Uterus (tissue), 4 donors: ENCODE measurements at places on chromosomes 16 and 17.
A peak's percentile ranks its signal among the peaks of the same experiment; 100 is the strongest.

DNA sequence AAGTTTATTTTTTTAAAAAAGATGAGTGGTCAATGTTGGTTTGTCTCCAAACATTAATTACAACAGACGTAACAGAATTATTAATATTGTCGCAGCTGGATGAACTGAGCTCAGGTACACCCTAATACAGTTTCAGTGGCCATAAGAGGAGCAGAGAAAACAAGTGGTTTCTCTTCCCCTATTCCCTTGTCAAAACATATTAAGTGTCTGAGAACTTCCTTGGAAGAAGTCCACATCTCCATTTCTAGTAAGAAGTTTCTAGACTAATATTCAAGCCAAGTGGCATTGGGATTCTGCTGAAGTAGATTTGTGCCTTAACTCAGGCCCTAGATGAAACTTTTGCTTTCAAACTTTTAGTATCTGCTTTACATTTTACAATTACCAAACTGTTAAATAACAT is 47.7 kb downstream of the GNA13 start:
- no peak for DNase-seq

DNA sequence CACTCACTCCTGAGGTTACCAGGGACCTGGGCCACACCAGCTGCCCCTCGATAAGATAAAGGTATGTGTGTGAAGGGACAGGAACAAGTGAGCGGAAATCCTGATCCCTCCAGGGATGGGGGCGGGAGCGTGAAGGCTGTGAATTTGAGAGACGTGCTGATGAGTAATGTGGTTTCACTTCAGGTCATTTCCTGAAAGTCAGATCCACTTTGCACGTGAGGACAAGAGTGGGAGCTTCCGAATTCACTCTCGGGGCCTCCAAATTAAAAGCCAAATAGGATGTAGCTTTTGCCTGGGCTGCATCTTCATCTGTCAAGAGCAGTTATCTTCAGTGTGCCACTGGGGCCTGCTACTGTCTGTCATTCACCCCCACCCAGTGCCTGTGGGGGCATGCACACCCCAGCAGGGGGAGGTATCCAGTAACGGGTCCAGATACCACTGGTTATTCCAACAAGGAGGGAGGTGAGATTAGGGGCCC is 87.4 kb upstream of the LHX1 start:
- DNase-seq: no peak

DNA sequence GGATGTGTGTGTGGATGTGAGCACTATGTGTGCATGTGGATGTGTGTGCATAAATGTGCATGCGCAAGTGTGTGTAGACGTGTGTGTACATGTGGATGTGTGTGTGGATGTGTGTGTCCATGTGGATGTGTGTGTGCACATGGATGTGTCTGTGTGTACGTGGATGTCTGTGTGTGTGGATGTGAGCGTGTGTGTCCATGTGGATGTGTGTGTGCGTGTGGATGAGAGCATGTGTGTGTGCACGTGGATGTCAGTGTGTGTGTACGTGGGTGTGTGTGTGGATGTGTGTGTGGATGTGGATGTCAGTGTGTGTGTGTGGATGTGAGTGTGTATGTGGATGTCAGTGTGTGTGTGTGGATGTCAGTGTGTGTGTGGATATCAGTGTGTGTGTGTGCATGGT is 63.6 kb upstream of the DOC2B start:
- no peak for DNase-seq

DNA sequence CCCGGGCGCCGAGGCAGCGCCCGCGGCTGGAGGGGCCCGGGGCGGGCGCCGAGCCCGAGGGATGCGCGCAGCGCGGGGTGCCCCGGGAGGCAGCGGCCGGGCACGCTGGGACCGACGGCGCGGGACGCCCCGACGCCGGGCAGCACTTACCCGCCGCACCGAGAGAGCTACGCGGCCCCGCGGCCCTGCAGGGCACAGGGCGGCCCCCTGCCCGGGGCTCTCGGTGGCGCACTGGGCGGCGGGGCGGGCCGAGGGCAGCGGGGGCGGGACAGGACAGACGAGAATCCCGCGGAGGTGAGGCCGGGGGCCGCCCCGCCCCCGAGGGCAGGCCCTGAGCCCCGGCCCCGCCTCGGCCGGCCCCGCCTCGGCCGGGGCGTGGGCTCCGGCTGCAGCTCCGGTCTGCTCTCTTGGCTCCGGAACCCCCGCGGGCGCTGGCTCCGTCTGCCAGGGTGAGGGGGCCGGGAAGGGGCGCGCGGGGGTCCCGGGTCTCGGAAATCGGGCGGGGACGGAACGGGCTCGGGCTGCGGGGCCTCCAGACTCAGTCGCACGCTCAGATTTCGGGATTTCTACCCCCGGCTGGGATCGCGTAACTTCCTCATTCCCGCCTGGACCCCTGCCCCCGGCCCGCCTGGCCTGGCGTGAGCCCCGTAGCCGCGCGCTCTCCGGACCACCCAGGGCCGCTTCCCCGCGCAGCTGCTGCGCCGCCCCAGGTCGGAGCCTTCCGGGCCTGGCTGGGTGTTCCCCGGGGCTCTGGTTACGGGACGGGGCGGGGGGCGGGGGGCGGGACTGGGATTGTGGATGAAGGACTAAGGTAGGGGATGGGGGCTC is at the start of gene PLD2:
Gene PLD2 (plus strand): TSS at position 376 of the 828 bp plus-strand sequence. CDS start 621 bp downstream, outside the sequence.
- DNase-seq: peak; percentile 80

DNA sequence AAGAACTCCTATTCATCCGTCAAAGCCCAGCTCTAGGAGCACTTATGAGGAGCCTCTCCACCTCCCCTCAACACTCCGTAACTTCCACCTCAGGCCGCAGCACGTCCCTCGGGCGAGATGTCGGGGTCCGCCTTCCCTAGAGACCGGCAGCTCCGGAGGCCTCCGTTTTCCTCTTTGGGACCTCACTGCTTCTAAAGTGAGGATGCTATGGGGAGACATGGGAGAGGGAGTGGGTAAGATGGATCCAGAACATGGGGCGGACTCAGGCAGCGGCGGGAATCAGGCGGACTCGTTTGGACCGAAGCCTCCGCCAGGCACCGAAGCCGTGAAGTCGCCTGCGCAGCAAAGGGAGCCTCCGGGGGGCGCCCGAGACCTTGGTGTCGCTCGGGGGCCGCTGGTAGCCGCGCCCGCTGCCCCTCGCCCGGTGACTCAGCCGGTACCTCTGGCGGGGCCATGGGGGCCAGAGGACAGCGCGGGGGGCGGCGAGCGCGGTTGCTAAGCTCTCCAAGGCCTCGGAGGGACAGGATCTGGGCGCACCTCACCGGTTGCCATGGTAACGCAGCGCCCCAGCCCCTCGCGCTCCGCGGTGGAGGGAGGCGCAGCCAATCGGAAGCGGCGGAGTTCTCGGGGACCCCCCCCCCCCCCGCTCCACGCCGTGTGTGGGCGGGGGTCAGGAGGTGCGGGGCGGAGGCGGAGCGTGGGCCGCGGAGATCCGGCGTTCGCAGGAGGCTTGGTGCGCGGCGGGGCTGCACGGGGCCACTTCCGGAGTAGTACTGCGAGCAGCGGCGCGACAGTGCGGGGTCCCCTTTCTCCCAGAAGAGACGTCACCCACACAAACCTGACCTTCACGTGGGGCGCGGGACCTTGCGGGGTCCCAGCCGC is 1.3 kb upstream of the HIC1 start:
- peak; percentile 88 for DNase-seq

DNA sequence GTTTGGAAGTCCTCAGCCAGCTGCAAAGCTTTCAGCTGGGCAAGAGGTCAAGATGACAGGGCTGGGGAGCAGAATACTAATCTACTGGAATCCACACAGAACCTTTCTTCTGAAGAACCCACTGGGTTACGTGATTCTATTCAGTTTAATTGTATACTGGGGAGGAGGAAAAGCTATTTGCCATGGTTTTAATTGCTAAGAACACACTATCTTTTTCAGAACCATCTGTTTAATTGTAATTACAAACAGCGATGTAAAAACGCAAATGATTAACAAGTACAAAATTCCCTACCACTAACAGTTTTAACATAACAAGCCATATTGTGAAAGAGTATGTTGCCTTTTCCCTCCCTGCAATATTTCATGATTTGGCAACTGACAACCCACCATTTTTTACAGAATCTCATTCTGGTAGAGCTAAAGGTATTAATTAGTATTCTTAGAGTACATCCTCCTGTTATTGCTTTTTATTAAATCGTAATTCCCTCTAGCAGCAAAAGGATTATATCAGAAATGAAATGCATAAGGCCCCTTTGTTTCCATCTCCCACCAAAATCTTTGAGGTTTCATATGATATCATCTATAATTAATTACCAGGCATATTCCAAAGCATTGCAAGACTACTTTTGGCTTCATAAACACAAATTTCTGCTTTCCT is 12.1 kb downstream of the HYDIN start:
- DNase-seq: no peak

- no peak for DNase-seq
Measured at GRCh38 chr17:4577386-4577993, 6.8 kb upstream of the SMTNL2 start.

DNA sequence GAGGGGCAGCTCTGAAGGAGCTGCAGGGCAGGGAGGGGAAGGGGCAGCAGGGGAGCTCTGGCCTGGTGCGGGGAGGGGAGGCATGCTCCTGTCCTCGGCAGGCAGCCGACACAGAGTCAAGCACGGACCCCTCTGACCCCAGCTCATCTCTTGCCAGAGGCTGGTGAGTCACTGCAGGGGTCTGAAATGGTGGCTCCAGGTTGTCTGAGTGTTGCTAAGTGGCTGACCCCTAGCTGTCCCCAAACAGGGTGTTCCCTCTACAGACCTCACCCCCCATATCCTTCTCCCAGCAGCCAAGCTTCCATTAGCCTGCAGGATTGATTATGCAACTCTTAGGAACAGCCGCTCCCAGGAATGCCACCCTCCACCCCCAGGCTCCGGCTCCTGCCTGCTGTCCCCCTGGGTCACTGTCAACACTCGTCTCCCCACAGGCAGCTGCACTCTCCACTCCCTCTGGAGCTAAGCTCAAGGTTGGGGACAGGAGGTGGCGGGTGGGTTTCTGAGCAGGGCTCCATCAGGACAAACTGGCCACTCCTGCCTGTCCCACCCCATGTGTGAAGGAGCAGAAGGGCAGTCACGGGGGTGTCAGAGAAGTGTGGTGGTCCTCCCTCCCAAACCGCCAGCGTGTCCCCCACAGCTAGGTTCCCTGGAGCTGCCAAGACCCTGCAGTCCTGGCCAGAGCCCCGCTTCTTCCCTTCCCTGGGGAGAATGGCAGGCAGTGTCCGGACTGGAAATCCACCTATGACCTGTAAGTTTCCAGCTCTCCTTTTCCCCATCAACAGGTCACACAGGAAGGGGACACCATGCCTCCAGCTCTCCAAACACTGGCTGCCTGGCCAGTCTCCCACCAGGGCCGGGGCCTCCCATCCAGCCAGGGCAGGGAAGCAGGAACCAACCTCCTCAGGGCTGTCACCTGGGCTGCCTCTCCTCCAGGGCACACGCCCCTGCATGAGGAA is 1.0 kb downstream of the MYLK3 start:
- DNase-seq: no peak

DNA sequence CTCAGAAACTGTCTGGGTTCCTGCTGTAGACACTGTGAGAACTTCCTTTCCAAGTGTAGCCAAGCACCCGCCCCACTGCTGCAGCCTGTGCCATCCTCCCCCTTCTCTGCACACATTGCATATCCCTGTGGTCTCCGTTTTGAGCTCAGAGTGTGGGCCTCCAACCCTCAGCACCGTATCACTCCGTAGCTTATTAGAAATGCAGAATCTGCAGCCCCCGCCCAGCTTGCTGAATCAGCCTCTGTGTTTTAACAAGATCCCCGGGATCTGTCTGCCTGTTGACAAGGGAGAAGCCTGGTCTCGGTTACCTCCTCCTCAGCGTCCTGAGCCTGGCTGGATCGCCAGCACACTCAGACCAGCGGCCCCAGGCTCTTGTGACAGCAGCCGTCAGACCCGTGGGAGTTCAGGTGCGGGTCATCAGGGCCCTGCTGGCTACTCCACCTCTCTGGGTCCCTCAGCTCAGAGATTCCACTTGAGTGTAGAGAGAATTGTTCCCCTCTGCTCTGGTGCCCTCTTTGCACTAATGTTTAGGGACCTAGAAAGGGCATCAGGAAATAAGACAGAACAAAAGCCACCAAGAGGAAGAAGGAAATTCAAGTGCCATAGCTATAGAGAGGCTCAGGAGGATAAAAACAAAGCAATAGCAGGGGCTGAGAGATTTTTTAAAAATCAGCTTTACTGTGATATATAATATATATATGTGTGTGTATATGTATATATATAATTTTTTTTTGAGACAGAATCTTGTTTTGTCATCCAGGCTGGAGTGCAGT is 92.3 kb downstream of the PITPNC1 start:
- DNase-seq: no peak

DNA sequence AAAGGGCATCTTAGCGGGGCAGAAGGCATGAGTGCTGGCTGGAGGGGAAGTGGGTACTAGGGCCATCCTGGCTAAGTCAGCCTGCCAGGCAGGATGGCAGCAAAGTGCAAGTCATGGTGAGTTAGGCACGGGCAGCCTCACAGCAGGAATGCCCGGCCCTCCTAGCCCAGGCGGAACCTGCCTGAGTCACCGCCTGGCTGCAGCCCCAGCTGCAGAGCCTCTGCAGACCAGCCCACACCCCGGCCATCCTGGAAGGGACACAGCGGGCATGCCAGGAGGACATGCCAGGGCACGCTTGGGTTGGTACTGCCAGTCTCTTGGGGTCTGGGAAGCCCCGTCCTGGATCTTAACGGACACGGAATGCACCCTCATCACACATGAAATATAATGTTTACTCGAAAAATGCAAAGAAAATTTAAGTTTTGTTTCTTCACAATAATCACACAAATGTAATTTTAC is 5.0 kb upstream of the ALDH3A1 start:
- DNase-seq: peak; percentile 41

GRCh38 chr16:10120953-10121352 is 61.3 kb downstream of the GRIN2A start:
- DNase-seq: no peak

DNA sequence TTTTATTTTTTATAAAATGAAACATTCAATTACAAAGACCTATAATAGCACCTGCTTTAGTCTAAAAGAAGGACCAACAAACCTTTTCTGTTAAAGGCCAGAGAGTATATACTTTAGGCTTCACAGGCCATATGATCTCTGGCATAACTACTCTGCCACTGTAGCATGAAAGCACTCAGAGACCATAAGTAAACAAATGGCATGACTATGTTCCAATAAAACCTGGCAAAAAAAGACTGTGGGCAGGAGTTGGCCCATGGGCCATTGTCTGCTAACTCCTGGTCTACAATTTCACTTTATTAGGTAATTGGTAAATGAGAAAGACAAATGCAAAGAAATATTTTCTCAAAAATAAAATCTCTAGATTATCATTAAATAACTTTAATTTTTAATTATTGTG is 14.9 kb downstream of the CEP112 start:
- DNase-seq: no peak

GRCh38 chr17:17275971-17276370 is 5.1 kb downstream of the COPS3 start:
- no peak for DNase-seq

DNA sequence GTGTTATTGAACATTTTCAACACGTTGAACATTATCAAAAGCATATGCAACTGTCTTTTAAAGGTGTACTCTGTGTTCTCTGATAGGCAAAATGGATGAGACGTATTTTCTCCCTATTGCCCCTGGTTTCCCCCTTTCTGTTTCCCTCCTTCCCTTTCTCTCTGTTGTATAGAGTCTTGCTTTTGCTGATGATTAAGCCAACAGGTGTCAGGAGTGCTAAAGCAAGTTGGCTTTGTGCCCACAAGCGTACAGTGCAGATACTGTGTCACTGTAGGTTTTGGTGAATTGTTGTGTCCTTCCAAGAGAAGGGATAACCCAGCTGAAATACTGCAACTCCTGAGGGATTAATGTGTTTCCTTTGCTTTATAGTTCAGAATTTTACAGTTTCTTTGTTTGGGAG is 74.4 kb downstream of the COX10 start:
- no peak for DNase-seq

GRCh38 chr17:879546-880442 is 97.6 kb downstream of the MRM3 start:
- DNase-seq: peak; percentile 87

- no peak for DNase-seq
Measured at GRCh38 chr17:27951872-27952271, 58.7 kb upstream of the LYRM9 start.
